ENCODE measurements at places on chromosomes 1 and 21. TPM values are rescaled to one million over a fixed set of nuclear protein-coding genes. Genes with fewer than 3 reads are reported as not detected.

RASSF5 gene
- 0.62 TPM for total RNA-seq

CD5L gene
- total RNA-seq, result 1.2 TPM

DNA sequence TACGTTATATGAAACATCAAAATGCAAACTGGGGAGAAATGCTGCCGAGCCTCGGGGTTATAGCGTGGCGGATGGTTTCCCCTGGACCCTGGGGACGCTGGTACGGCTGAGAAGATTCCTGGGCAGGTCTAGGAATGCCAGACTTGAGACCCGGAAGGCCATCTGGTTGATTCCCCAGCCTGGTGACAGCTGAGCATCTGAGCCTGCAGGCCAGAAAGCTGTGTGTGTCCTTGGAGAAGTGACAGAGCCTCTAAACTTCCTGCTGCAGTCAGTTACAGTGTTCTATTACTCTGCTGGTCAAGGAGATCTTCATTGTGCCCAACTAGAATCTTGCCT is 2.3 kb downstream of the VASH2 start:
- no peak for DNase-seq

DNA sequence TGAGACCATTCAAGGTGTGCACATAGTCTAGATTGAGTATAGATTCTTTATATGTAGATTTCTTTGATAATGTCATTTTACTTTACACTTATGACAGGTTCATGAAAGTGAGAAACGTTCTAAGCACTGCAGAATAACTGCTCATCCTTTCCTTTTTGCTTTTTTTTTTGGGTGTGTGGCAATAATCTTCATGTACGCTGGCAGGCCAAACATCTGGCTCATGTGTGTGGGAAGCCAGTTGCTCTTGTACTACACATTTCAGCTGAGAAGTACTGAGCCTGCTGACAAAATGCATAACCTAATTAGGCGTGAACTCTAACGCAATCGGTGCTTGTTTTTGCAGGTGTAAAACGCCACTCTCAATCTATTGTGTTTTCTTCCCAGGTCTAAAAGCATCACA is 350.8 kb upstream of the KAZN start:
- no peak for DNase-seq

GRCh38 chr1:247494767-247495166 is 36.9 kb upstream of the OR2B11 start:
- no peak for DNase-seq

GRCh38 chr1:216095400-216095799 is 327.8 kb downstream of the USH2A start:
- DNase-seq, result no peak

DNA sequence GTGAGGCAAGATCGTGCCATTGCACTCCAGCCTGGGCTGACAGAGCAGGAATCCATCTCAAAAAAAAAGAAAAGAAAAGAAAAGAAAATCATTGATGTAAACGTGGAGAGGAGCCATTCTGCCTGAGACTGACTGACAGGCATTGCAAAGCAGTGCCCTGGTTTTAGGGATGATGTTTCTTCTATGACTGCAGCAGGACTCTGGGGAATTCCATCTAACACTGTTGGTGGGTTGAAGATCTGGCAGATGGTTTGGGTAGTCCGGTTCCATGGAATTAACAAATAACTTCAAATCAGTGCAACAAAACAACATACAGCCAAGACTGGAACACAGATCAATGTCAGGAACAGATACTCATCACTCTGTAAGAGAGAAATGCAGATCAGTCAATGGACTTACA is 17.8 kb upstream of the LAMC2 start:
- DNase-seq, result no peak

GRCh38 chr1:115647507-115647906 is 5.7 kb downstream of the VANGL1 start:
- no peak for DNase-seq

- DNase-seq, result no peak
Measured at GRCh38 chr1:8902765-8903164, 24.3 kb upstream of the ENO1 start.

GRCh38 chr1:185895208-185895900 is 161.2 kb downstream of the HMCN1 start:
- no peak for DNase-seq

DNA sequence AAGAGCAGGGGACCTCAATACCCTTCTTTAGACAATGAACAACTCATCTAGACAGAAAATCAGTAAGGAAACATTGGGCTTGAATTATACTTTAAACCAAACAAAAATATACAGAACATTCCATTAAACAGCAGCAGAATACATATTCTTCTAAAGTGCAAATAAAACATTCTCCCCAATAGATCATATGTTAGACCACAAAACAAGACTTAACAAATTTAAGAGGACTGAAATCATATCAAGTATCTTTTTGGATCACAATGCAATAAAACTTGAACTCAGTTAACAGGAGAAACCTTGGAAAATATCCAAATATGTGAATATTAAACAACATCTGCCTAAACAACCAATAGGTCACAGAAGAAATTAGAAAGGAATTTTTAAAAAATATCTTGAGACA is 47.7 kb upstream of the HP1BP3 start:
- no peak for DNase-seq
